Activated CD4-positive, CD25-positive, alpha-beta regulatory T cell treated with anti-CD3 and anti-CD28 coated beads, Interleukin-2, amount 50 U/mL, for 72 hours (primary cell): ENCODE measurements at places on chromosomes 13 and 19.

- DNase-seq = no peak
These were observed 29.5 kb downstream of the CCDC8 start for GRCh38 chr19:46383846-46384245.

DNA sequence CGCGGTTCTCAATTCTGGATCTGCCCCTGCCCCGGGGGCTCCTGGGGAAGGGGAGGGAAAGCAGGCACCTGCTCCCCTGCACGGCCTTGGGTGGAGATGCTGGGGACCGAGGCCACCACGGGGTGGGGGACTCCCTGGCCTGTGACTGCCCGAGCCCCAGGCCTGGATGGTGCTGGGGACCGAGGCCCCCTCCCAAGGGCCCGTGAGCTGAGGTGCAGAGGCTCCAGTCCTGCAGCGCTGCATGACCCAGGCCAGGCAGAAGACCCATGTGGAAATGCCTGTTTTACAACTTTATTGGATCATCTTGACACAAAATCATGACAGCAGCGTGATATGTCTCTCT, 4.0 kb downstream of the IZUMO4 start:
- DNase-seq = no peak

DNA sequence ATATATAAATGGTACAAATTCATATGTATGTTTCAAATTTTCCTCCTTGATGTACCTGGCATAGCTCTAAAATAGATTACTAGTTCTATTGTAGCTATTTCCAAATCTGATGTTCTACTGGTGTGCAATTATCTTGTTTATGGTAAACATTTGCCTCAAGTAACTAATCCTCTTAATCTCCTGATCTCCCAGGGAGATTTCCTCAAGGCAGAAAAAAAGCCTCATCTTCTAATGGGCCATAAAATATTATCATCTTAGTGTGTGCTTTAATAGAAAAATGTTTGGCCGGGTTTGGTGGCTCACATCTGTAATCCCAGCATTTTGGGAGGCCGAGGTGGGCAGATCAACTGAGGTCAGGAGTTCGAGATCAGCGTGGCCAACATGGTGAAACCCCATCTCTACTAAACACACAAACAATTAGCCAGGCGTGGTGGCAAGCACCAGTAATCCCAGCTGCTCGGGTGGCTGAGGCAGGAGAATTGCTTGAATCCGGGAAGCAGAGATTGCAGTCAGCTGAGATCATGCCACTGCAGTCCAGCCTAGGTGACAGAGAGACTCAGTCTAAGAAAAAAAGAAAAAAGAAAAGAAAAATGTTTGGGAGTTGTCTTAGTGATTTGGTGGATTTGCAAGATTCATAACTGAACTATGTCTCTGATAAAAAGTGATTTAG, 498.9 kb upstream of the SLITRK5 start:
- no peak for DNase-seq

DNA sequence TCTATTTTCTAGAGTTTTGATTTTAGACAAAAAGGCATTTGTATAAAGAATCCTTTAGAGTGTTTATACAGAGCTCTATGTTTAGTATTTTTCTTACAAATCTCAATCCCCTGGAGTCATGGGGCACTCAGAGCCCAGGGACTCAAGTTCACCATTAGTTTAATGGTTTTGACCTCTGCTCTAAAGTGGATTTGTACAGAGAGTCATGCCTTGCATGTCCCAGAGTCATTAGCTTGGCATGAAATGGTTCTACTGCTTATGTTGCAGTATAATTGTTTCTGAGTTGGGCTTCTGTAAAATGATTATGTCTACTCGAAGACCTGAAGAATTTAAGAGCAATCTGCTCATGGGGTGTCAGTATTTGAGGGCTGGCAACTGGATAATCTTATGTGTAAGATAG, 406.2 kb downstream of the DLEU7 start:
- DNase-seq = no peak

GRCh38 chr19:51460164-51460992, 2.1 kb upstream of the SIGLEC8 start:
- DNase-seq = peak; percentile 15

GRCh38 chr19:43784981-43785808, 4.4 kb upstream of the KCNN4 start:
- peak; percentile 58 for DNase-seq

DNA sequence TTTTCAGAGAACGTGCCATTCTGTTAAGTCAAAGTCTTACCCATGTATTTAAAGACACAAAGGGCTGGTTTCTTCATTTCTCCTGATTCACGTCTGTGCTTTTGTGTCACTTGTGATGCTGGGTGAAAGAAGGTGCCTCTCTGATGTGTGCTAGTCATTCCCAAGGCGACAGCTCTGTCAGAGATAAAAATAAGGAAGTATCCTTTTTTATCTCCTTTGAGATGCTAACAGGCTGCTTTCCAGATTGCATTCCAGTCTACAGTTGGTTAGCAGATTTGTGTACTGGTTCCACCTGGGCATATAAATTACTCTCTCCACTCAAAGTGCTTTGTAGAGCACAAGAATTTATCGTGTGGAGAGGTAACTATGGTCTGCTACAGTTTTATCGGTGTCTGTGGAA, 33.5 kb upstream of the DCT start:
- no peak for DNase-seq

DNA sequence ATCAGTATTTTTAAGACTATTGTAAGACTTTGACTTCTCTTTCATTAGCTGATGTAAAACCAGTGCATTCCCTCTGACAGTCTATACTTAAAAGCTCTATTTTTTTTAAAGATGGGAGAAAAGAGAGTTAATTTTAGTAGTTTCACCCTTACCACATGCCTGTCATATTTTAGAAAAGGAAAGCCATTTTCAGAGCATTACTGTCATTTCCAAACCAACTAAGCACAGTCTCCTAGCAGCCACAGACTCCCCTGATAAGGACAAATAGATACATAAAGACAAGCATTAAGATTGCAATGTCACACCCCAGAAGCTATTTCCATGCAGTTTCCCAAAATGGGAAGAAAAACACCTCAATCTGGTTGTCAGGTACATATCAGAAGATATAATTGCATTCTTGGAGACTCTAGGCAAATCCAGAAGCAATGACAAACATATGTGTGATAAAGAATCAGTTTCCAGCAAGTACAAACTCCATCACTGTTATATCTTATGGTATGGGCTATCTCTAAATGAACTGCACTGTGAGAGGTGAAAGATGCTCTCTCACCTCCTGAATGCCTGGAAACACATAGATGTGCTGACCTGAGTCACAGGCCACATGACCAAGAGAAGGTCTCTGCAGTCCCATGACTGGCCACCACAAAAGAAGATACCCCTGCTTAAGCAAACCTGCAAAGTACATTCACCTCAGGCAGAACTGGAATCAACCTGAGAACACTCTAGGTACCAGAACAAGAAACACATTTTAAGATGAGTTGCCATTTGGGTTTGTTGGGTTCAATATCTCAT, 303.3 kb downstream of the POU4F1 start:
- DNase-seq = no peak

DNA sequence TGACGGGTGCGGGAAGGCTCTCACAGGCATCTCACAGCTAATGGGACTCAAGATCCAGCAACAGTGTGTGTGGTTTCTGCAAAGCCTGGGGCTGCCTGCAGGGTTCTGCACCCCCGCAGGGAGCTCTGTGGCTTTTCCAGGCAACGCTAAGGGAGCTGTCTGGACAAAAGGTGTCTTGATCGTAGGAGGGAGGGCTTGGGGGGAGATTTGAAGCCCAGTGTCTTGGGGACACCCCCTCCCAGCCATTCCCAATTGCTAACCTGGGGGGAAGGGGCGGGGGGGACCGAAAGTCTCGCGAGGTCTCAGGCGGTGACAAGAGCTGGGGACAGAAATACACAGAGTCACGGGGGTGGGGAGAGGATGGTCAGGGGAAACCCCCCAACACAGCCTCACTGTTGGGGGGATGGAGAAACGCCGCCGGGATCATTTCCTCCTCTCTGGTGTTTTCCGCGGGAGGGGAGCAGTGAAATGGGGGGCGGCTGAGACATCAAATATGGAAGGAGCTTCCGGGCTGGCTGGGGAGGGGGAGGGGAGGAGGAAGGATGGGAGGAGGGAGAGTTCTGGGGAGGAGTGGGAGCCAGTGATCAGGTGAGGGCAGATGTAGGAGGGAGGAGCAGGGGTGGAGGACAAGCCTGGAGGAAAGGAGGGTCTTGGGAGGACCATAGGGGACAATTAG, 13.3 kb downstream of the KCNC3 start:
- no peak for DNase-seq

DNA sequence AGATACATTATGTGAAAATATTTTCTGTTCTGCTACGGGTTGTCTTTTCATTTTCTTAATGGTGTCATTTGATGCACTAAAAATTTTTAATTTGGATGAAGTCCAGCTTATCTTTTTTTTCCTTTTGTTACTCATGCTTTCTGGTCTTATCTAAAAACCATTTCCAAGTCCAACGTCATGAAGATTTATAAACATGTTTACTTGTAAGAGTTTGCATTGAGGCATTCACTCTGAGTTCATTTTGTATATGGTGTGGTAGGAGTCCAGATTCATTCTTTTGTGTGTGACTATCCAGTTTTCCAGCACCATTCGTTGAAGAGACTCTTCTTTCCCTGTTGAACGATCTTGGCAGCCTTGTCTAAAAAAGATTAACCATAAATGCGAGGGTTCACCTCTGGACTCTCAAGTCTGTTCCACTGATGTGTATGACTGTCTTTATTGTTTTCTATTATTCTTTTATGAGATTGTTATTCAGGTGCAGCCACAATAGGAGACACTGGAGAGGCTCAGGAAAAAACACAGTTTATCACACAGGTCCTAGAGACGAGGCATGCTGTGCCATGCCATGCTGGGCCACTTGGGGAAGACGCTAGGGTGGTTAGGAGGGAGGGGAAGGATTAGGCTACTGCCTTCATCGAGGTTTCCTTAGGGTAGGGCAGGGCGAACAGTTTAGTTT, 35.0 kb downstream of the NAA16 start:
- DNase-seq = no peak

GRCh38 chr13:101520672-101521071, 68.2 kb downstream of the ITGBL1 start:
- DNase-seq = no peak
